Fibroblast of gingiva (primary cell): ENCODE measurements at places on chromosomes 1 and 21.

DNA sequence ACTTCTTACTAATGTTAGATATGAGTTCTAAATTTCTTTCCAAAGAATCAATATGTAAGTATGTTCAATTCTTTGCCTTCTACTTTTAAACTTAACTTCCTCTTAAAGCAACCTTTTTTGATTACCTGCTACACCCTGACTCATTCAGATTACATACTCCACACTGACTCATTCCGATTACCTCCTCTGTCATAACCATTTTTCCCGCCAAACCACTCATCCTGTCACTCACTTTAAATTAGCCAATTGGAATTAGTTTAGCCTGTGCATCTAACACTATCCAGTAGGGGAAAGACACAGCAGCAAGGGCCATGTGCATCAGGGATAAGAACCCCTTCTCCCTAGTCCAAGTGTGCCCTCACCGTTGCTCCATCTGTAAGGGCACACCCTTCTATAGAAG lies 815.5 kb downstream of the BRINP3 start:
- DNase-seq = no peak

GRCh38 chr1:175364424-175365076 lies 172.0 kb upstream of the KIAA0040 start:
- no peak for DNase-seq

DNA sequence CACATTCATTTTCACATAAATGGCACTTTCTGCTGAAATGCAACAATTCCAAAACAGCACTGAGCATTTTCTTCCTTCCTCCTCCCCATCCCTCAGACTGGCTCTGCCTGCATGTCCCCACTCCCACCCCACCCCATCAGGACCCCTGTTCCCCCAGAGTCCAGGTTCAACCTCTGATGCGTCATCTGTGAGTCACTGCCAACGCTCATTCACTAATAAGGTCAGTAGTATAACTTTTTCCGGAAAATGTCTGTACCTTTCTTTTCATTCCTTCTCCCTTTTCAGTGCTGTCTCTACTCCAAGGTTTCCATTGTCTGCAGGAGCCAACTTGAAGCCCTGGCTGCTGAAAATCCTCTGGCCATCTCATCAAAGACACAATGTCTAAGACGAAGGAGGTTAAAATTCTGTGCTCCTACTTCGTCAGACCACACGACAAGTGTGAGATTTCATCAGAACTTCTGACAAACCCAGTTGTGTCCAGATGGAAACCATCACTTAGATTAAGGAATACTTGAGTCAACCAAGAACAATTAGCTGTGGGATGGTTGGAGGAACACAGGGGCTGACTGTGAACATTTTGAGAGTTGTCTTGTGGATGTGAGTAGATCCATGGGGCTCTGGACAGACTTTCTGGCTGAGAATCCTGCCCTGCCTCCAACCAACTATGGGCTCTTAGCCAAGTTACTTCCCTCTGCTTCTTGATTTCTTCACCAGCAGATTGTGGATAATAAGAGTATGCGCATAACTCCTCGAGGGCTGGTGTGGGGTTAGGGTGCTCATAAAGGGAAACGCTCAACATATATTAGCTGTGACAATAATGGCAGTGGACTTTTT lies 35.6 kb upstream of the UTS2 start:
- DNase-seq = peak; percentile 65

GRCh38 chr1:171852272-171852671 lies 11.0 kb downstream of the DNM3 start:
- DNase-seq = peak; percentile 39
